ENCODE measurements at places on chromosomes 5 and 9.

DNA sequence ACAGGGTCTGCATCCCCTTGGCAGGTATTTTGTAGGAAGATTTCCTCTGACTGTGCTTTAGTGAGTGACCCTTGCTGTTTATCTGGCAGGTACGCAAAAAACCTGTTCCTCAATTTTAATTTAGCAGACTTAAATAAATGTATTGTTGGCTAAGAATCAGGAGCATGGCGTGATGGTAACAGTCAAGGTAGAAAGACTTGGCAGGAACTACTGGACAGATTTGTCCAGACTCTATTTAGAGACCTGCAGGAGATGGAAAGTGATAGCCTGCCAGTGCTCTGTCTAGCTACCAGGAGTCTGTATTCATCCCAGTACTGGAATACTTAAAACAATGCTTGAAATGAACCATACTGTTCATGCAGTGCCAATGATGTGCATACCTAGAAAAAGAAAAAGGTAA lies 78.8 kb upstream of the MAST4 start:
- DNase-seq = no peak

- DNase-seq = no peak
Measured at GRCh38 chr5:55450050-55450765, 84.6 kb downstream of the PLPP1 start.

DNA sequence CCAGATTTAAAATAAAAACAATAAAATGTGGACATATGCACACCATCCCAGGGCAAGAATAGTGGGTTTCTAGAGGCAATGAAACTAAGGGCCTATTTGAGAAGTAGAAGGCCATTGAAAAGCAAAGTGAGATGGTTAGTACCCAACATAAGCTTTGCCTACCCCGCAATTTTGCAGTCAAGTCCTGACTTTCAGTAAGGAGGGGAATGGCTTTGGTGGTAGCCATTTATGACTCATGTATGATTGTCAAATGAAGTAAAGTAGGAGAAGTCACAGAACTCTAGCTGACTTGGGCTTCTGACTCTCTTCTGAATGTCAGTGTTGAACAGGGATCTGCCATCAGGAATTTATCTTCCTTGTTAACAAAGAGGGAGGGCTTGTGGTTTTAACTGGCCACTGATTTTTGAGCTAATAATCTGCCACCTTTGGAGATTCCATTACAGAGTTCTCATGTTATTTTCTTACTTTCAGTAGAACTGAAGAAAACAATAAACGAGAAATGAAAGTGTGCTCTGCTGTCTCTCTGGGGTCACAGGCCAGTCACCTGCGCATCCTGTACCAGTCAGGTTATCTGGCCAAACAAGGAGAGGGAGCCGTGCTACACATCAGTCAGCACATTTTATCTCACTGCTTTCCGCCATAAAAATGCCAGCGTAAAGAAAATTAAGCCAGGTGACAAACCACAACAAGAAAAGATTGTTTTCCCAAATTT lies 14.3 kb upstream of the SNCAIP start:
- DNase-seq = no peak

- DNase-seq = no peak
Measured at GRCh38 chr9:95816716-95817115, 58.8 kb upstream of the ERCC6L2 start.

GRCh38 chr5:10563110-10563944 lies 543 bp upstream of the ANKRD33B start:
- peak; percentile 39 for DNase-seq

DNA sequence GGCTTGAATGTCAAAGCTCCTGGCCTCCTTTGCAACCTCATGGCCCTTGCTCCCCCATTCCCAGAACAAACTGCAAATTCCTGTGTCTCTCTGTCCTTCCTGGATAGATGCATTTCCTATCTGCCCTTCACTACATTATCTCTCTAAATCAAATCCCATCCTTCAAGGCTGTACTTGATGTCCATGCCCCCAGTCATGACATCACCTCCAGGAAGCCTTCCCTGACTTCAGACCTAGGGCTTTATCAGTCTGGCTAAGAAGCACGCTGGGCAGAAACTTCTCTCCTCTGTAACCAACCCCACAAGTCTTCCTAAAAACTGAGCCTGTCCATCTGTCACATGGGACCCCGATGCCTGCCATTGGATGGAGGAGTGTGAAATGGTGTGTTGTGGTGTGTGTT lies 25.7 kb upstream of the TNIP1 start:
- no peak for DNase-seq

DNA sequence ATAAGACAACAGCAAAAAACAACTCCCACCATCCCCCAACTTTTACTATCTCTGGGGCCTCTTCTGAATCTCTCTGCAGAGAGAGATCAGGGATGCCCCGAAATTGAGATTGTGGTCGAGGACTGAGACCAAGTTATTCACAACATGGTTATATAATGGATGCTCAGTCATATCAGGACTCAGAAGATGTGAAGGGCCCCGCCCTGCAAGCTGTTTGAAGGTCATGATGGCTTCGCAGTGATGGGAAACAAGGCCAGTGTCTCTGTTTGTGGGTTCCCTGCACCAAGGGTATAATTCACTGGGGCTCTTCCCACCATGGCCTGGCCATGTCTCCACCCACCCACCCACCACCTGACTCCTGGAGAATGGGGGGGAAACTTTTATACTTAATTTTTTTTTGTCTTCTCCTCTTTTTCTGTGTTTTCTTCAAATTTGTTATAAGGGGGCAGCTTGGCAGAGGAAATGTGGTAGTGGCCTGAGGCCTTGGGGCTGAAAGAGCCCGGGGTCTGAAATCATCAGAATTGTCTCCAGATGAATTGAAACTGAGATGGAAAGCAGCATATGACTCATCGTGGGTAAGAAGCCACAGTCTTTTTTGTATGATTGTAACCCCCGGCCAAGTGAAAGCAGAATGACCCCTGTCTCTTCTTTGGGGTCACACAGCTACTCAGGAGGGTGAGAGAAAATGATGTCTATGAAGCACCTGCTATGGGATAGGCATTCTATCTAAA lies 15.0 kb upstream of the TEX48 start:
- DNase-seq = no peak

GRCh38 chr5:34001241-34001841 lies 6.5 kb downstream of the AMACR start:
- no peak for DNase-seq
